Smooth muscle cell of trachea (primary cell): ENCODE measurements at places on chromosomes 12 and 14. TPM values are rescaled to one million over a fixed set of nuclear protein-coding genes. Genes with fewer than 3 reads are reported as not detected.

The MGST1 gene
- 123 and 160 TPM in 2 replicates for total RNA-seq

The COA8 gene
- 19.0 and 23.6 TPM in 2 replicates for total RNA-seq

The CIROP gene
- total RNA-seq, result 1.7 TPM in 2 replicates

The SLC38A1 gene
- total RNA-seq, result 18.5 and 27.6 TPM in 2 replicates

The ADGRD1 gene
- 1.9 and 17.4 TPM in 2 replicates for total RNA-seq

The CCDC196 gene
- total RNA-seq, result not detected in 2 replicates

The SMCO2 gene
- 0.15 and 0.17 TPM in 2 replicates for total RNA-seq

The PCED1B gene
- total RNA-seq, result not detected in 2 replicates

The TPH2 gene
- total RNA-seq, result not detected in 2 replicates

The CLEC1B gene
- not detected in 2 replicates for total RNA-seq

The TAS2R7 gene
- total RNA-seq, result not detected in 2 replicates

The DPPA3 gene
- total RNA-seq, result not detected in 2 replicates

The RBP5 gene
- total RNA-seq, result 0.33 TPM in 1 of 2 replicates, not detected in the other

The AKAP5 gene
- total RNA-seq, result 0.17 and 0.29 TPM in 2 replicates

The USP44 gene
- 10.2 and 18.7 TPM in 2 replicates for total RNA-seq

The JAG2 gene
- 1.6 and 2.3 TPM in 2 replicates for total RNA-seq

The GPRC5D gene
- total RNA-seq, result 0.15 TPM in 1 of 2 replicates, not detected in the other

The PSME1 gene
- total RNA-seq, result 132 and 143 TPM in 2 replicates

The AQP2 gene
- not detected in 2 replicates for total RNA-seq

The LARP4 gene
- 29.7 and 35.4 TPM in 2 replicates for total RNA-seq

The PPM1H gene
- 0.29 and 0.66 TPM in 2 replicates for total RNA-seq

The FOXM1 gene
- total RNA-seq, result 2.8 and 22.5 TPM in 2 replicates

The LRIG3 gene
- 162 and 211 TPM in 2 replicates for total RNA-seq

The FGF23 gene
- not detected in 2 replicates for total RNA-seq

The COX14 gene
- 26.0 and 29.4 TPM in 2 replicates for total RNA-seq

The HSPB8 gene
- total RNA-seq, result 9.0 and 26.8 TPM in 2 replicates

The SRSF9 gene
- 162 and 218 TPM in 2 replicates for total RNA-seq

The BCAT1 gene
- 217 and 250 TPM in 2 replicates for total RNA-seq

The TTC7B gene
- total RNA-seq, result 22.0 and 39.0 TPM in 2 replicates

The RERGL gene
- not detected in 2 replicates for total RNA-seq

The SOX5 gene
- total RNA-seq, result 7.9 and 13.4 TPM in 2 replicates

The RNF212B gene
- not detected in 2 replicates for total RNA-seq

The DPY19L2 gene
- total RNA-seq, result 0.73 and 2.3 TPM in 2 replicates

The GZMH gene
- not detected in 2 replicates for total RNA-seq

The BTBD6 gene
- total RNA-seq, result 57.5 and 64.8 TPM in 2 replicates

The CLEC4C gene
- total RNA-seq, result not detected in 2 replicates

The RAD51AP1 gene
- 0.83 and 26.8 TPM in 2 replicates for total RNA-seq

The MYH7 gene
- total RNA-seq, result not detected in 2 replicates

The ANKRD33 gene
- 0.15 and 0.33 TPM in 2 replicates for total RNA-seq

The CABP1 gene
- 0.66 and 1.9 TPM in 2 replicates for total RNA-seq

The SYNE3 gene
- 42.5 and 44.0 TPM in 2 replicates for total RNA-seq

The KRT7 gene
- 7.8 and 8.7 TPM in 2 replicates for total RNA-seq

The NFE2 gene
- 0.15 and 1.2 TPM in 2 replicates for total RNA-seq

The C12orf54 gene
- not detected in 2 replicates for total RNA-seq

The CTDSP2 gene
- total RNA-seq, result 94.2 and 111 TPM in 2 replicates

The TMEM233 gene
- under 0.01 TPM in 2 replicates for total RNA-seq

The DLGAP5 gene
- total RNA-seq, result 2.3 and 66.5 TPM in 2 replicates

The LRR1 gene
- total RNA-seq, result 6.3 and 27.9 TPM in 2 replicates

The FOXN4 gene
- not detected in 2 replicates for total RNA-seq

The ZC2HC1C gene
- 1.2 and 2.5 TPM in 2 replicates for total RNA-seq
